ENCODE measurements at places on chromosomes 6 and 20. TPM values are rescaled to one million over a fixed set of nuclear protein-coding genes. Genes with fewer than 3 reads are reported as not detected.

- DNase-seq = no peak
- no peaks in the 10 kb centered on the region for H3K36me3 ChIP-seq
- no peak overlapping the region for H3K4me3 ChIP-seq
- no peak overlapping the region for H3K27ac ChIP-seq
- H3K4me1 ChIP-seq = no peaks in the 10 kb centered on the region
- H3K27me3 ChIP-seq = no peaks in the 10 kb centered on the region
These were observed 60.4 kb downstream of the HAO1 start for GRCh38 chr20:7879883-7880282.

DNA sequence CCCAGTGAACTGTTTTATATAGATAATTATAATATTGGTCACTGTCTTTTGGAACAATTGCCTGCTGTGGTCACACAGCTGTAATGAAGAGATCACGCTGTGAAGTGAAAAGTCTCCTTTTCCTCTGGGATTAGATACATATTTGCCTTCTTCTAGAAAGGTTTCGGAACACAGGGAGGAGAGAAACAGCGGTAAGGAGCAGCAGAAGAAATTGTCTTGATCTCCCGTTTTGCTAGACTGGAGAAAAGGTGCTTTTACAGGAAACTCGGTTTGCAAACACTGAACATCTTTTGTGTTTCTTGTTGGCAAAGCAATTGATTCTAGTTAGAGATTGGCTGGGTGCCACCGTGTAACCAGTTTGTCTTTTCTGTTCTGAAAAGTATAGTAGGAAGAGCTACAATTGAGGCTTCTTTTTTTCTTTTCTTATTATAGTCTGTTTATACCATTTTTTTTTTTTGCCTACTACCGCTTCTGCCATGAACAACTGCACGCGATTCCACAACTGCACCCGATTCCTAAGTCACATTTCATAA is 404.1 kb upstream of the ID4 start:
- no peaks in the 10 kb centered on the region for H3K36me3 ChIP-seq
- no peaks in the 10 kb centered on the region for H3K4me1 ChIP-seq
- H3K27me3 ChIP-seq = no peaks in the 10 kb centered on the region
- H3K4me3 ChIP-seq = no peak overlapping the region
- no peak for DNase-seq
- H3K27ac ChIP-seq = no peak overlapping the region

DNA sequence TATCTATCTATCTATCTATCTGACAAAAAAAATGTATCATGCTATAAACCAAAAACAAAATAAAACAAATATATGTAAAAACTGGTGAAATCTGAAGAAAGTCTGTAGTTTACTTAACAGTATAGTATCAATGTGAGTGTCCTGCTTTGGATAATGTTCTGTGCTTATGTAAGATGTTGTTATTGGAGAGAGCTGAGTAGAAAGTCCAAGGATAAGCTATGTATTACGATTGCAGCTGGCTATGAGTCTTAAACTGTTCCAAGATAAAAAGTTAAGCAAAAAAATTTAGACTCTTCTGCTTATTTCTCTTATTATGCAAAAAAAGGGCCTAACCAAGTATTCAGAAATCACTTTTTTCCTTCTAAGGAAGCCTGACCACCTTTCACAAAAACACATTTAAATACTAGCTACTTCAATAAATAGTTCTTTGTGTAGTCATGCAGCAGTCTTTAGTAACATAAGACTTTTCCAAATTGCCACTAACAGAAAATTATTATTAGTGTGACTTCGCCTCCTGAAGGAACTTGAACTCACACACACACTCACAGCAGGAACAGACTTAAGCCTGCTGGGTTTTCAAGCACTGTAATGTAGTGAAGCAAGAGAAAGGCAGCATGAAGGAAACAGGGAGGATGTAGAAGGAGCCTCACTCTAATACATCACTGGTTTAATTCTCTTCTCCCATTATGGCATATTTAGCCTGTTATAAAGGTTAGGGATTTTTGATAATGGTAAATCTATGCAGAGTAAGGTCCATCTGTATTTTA is 265.8 kb upstream of the GJE1 start:
- no peaks in the 10 kb centered on the region for H3K36me3 ChIP-seq
- no peak overlapping the region for H3K4me3 ChIP-seq

DNA sequence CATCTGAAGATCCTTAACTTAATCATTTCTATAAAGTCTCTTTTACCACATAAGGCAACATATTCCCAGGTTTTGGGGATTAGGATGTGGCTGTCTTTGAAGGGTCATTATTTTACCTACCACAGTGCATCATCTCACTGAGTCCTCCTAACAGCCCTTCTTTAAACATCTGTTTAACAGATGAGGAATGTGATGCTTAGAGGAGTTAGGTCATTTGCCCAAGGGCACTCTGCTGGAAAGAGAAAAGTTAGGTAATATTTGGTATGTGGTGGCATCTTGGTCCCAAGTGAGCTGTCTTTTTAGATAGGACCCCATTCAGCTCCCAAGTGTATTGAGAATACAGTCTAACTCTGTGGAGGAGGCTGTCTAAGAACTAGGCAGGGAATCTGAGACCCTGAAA is 11.0 kb downstream of the MMP24 start:
- no peak for DNase-seq
- no peaks in the 10 kb centered on the region for H3K4me1 ChIP-seq
- H3K27me3 ChIP-seq = no peaks in the 10 kb centered on the region

DNA sequence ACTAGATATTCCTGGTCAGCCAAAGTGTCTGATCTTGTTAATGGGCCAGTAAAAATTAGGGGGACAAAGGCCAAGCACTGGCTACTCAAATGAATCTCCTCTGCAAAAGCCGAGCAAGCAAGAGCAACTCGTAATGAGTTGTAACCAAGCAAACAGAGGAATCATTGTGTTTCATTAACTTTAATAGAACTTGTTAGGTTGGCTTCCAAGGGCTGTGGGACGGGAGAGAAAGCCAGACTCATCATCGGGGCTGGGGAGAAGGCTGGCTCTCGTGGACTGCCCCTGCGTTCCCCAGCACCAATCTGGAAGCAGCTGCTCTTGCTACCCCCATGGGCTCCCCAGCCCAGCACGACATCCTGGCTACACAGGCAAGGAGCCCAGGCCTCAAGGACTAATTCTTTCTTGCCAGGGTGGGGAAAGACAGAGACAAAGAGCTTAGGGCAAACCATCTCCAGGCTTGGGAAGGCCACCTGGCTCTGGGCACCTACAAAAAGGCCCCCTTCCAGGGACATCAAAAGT is 10.5 kb upstream of the SCUBE3 start:
- DNase-seq = no peak
- no peak overlapping the region for H3K27ac ChIP-seq
- H3K36me3 ChIP-seq = no peaks in the 10 kb centered on the region
- H3K4me1 ChIP-seq = no peaks in the 10 kb centered on the region
- H3K4me3 ChIP-seq = no peak overlapping the region
- no peaks in the 10 kb centered on the region for H3K27me3 ChIP-seq

DNA sequence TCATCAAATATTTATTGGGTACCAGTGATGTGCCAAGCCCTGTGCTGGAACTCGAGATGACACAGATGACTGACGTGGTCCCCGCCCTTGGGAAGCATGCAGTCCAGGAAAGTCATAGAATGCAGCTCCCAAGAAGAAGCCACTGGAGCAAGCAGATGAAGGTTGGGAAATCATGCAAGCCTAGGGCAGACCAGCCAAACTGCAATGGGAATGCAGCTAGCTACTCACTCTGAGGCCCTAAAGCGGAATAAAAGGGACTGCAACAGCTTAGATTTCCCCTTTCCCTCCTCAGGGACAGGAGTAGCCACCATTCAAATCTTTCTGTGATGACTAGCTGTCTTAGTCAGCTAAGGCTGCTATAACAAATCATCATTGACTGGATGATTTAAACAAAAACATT is 152.2 kb downstream of the MAFB start:
- no peak for DNase-seq
- H3K36me3 ChIP-seq = no peaks in the 10 kb centered on the region
- H3K27me3 ChIP-seq = no peaks in the 10 kb centered on the region
- no peaks in the 10 kb centered on the region for H3K4me1 ChIP-seq
- no peak overlapping the region for H3K27ac ChIP-seq

DNA sequence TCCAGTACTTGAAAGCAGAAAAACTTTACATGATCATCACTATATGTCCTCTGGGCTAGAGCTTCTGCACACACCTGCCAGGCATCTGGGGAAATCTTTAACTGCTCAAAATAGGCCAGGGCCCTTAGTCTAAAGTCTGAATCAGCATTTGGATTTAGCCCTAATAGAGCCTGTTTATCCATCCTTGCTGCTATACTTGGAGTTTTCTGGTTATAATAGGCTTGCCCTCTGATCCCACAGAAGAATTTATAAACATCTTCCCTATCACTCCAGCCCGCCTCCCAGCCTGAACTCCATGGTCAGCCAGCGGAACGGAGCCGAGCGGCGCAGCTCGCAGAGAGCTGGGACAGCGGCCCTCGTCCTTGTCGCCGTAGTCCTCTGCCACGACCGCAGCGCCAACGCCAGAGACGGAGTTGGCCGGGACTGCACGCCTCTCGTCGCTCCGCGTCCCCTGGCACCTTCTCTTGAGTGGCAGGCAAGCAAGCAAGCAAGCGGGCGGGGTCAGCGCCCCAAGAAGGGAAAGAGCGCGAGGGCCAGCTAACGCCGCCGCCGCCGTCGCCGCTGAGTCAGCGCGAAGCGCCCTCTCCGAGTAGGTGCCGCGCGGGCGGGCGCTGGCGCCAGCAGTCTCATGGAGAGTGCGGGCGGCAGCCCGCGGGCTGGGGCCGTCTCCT is 25.4 kb upstream of the ASIP start:
- H3K36me3 ChIP-seq = no peaks in the 10 kb centered on the region
- H3K4me3 ChIP-seq = peak overlapping the region; percentile 21
- peak overlapping the region; percentile 34 for H3K27ac ChIP-seq
- H3K27me3 ChIP-seq = no peaks in the 10 kb centered on the region
- H3K4me1 ChIP-seq = peaks cover 5% of the 10 kb centered on the region

DNA sequence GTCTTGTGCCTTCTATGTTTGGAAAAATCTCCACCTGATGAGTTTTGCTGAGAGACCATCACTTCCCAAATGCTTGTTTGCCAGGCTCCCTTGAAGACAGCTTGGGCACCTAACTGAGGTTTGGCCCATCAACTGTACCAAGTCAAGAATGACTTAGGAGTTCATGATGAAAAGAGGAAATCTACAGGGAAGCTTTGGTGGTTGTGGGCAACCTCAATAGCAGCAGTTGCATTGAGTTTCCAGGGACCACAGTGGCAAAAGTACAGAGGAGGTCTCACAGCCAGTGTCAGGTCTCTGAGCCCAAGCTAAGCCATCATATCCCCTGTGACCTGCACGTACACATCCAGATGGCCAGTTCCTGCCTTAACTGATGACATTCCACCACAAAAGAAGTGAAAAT is 49.7 kb upstream of the PHACTR1 start:
- no peak for DNase-seq
- H3K36me3 ChIP-seq = no peaks in the 10 kb centered on the region
- no peak overlapping the region for H3K4me3 ChIP-seq
- H3K27me3 ChIP-seq = no peaks in the 10 kb centered on the region
- no peak overlapping the region for H3K27ac ChIP-seq
- no peaks in the 10 kb centered on the region for H3K4me1 ChIP-seq

DNA sequence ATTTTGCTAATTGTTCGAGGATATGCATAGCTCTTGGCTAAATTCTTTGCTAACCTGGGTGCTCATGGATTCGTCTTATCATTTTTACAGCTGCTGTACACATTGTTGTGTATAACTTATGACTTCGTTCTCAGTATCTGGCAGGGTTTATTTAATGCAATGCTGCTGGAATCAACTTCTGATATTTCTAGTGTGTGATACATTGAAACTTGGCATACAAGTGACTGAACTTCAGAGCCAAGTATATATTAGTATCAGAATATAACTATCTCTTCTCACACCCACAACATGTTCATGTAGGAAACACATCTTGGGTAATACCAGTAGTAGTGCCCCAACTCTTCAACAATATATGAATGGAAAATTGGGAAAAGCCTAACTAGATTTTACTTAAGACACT is 764.2 kb downstream of the TENT5A start:
- no peaks in the 10 kb centered on the region for H3K27me3 ChIP-seq
- DNase-seq = no peak
- no peaks in the 10 kb centered on the region for H3K4me1 ChIP-seq
- H3K36me3 ChIP-seq = no peaks in the 10 kb centered on the region
- no peak overlapping the region for H3K27ac ChIP-seq
- H3K4me3 ChIP-seq = no peak overlapping the region

- H3K27me3 ChIP-seq = no peaks in the 10 kb centered on the region
- H3K4me1 ChIP-seq = peaks cover 6% of the 10 kb centered on the region
- H3K27ac ChIP-seq = no peak overlapping the region
These were observed 118.9 kb upstream of the EXOC2 start for GRCh38 chr6:811831-812230.

- no peak overlapping the region for H3K27ac ChIP-seq
- H3K36me3 ChIP-seq = no peaks in the 10 kb centered on the region
- no peaks in the 10 kb centered on the region for H3K27me3 ChIP-seq
- no peak for DNase-seq
- no peaks in the 10 kb centered on the region for H3K4me1 ChIP-seq
These were observed 112.4 kb upstream of the ATXN1 start for GRCh38 chr6:16873698-16874097.

DNA sequence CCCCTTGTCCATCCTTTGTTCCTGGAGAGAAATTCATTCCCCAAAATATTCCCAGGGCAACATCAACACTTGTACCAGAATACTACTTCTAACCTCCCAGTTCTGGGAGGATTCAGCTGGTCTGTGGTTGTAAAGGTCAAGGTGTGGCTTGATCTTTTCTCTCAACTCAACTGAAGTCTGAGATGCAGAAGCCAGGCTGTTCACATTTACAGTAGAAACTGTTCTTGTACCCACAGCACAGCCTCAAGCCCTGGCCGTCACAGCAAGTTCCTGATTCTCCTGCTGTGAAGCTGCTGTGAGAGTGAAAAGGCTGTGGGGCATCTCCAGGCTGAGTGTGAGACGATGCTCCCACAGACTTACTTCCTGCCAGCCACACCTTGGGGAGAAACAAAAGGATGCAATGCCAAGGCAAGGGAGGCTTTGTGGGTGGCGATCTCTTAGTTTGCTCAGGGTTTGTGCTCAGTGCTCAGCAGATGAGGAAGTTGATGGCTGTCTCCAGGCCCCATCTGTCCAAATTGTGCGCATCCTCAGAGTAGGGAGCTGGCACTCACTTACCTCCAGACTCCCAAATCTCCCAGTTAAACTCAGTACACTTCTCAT is 143.9 kb upstream of the FOXA2 start:
- DNase-seq = no peak
- H3K4me1 ChIP-seq = no peaks in the 10 kb centered on the region
- no peak overlapping the region for H3K4me3 ChIP-seq

MANEA gene
- 3.0 TPM for polyA plus RNA-seq

EYS gene
- not detected for polyA plus RNA-seq

JARID2 gene
- polyA plus RNA-seq = 4.4 TPM

GMPR gene
- polyA plus RNA-seq = 16.3 TPM

OPRM1 gene
- polyA plus RNA-seq = not detected

C4B gene
- polyA plus RNA-seq = 66.9 TPM

HLA-DQA1 gene
- polyA plus RNA-seq = 441 TPM

SH3BGRL2 gene
- 2.2 TPM for polyA plus RNA-seq

DEF6 gene
- polyA plus RNA-seq = 63.2 TPM

All from spleen (tissue), 13 donors.